ENCODE measurements at places on chromosomes 13 and 19. TPM values are rescaled to one million over a fixed set of nuclear protein-coding genes. Genes with fewer than 3 reads are reported as not detected.

FGF14 gene
- 16.1 TPM for total RNA-seq

THSD1 gene
- 0.98 TPM for total RNA-seq

KLF16 gene
- 4.0 TPM for total RNA-seq

DNA sequence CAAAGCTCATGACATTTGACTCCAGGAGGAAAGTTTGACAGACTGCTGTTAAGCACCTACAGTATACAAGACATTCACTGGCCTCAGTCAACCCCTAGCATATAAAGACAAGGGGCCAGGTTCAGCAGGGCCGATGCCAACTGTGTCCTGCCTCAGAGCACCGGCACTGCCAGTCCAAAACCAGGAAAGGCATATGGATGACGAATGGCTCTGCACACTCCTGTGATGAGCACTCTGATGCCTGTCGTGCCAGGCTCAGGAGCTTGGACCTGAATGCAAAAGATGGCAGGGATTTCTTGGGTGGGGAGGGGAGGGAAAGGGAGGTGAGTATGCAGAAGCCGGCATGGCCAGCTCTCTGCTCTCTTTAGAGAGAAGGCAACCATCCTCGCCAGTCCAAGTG, 38.9 kb downstream of the COL4A1 start:
- ATAC-seq, result no peak

CNOT3 gene
- total RNA-seq, result 6.8 TPM

GRCh38 chr19:7832781-7833180, 2.8 kb downstream of the EVI5L start:
- no peak for ATAC-seq

All from motor neuron (in vitro differentiated cells).